ENCODE measurements at places on chromosomes 4 and X. TPM values are rescaled to one million over a fixed set of nuclear protein-coding genes. Genes with fewer than 3 reads are reported as not detected.

Gene PRR32
- total RNA-seq: not detected

Gene SHOX
- not detected for total RNA-seq

Gene ADGRL3
- not detected for total RNA-seq

Gene SLC25A6
- 401 TPM for total RNA-seq

Gene SYP
- 53.4 TPM for total RNA-seq

Gene CXCL10
- total RNA-seq: 3.3 TPM

Gene POU3F4
- total RNA-seq: not detected

Gene MPP1
- total RNA-seq: 17.1 TPM

Gene TMEM150C
- not detected for total RNA-seq

Gene MTNR1A
- not detected for total RNA-seq

Gene HS3ST1
- total RNA-seq: 0.19 TPM

Gene LSM6
- 45.7 TPM for total RNA-seq

Gene PNMA6E
- total RNA-seq: not detected

Gene SPANXD
- not detected for total RNA-seq

Gene TMEM31
- not detected for total RNA-seq

Gene SEPTIN6
- 171 TPM for total RNA-seq

Gene ARHGAP24
- not detected for total RNA-seq

Gene CXXC4
- total RNA-seq: not detected
